ENCODE measurements at places on chromosomes 16 and 17. TPM values are rescaled to one million over a fixed set of nuclear protein-coding genes. Genes with fewer than 3 reads are reported as not detected.

Gene PARD6A
- 1.6 TPM for total RNA-seq

Gene CES5A
- 0.39 TPM for total RNA-seq

Gene KRTAP1-5
- total RNA-seq, result not detected

Gene TBC1D3
- total RNA-seq, result not detected

Gene ACAP1
- 12.7 TPM for total RNA-seq

Gene RIPOR1
- total RNA-seq, result 57.6 TPM

Gene TM4SF5
- not detected for total RNA-seq

Gene MFAP4
- total RNA-seq, result 119 TPM

Gene SBK1
- 0.49 TPM for total RNA-seq

Gene CRYBA1
- total RNA-seq, result not detected

All from ureter (tissue), 1 donor.